ENCODE measurements at places on chromosomes 2 and 18. TPM values are rescaled to one million over a fixed set of nuclear protein-coding genes. Genes with fewer than 3 reads are reported as not detected.

DNA sequence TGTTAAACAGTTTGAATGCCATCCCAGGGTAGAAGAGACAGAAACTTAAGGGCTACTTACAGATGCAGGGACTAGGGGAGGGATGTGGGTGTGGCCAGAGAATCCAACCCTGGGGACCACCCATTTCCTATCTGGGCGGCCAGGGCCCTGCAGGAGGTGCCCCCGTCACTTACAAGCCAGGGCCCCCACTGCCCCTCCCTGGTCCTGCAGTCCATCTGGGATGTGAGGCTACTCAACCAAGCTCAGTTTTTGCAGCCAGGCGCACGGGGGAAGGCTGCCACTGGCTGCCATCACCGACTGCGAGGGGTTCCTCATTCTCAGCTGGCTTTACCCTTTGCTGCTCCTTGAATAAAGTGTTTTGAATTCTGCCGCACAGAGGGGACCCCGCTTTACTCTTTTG, 42.1 kb downstream of the RRM2 start:
- peaks cover 15% of the 10 kb centered on the region for H3K27me3 ChIP-seq
- no peak overlapping the region for H3K4me3 ChIP-seq
- no peaks in the 10 kb centered on the region for H3K36me3 ChIP-seq
- DNase-seq, result no peak
- H3K4me1 ChIP-seq, result peaks cover 26% of the 10 kb centered on the region

DNA sequence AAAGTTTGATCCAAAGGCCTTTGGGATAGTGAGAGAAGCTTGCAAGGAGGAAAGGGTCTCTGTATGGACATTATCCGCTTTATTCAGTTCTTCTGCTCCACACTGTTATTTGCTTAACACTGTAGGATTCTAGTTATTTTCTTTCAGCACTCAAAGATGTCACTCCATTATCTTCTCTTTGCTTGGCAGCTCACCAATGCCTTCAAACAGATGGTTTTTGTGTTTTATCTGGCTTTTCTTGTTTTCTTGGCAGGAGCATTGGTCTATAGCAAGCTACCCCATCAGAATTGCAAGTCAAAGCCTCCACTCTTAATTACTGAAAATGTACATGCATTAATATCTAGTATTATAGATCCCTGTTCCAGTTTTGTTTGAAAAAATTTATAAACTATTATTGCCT, 138.8 kb downstream of the EVA1A start:
- H3K27ac ChIP-seq, result no peak overlapping the region
- no peaks in the 10 kb centered on the region for H3K27me3 ChIP-seq
- H3K36me3 ChIP-seq, result no peaks in the 10 kb centered on the region
- H3K4me1 ChIP-seq, result no peaks in the 10 kb centered on the region

GRCh38 chr18:32048507-32049091, 30.0 kb downstream of the RNF125 start:
- H3K36me3 ChIP-seq, result no peaks in the 10 kb centered on the region
- H3K4me3 ChIP-seq, result no peak overlapping the region
- no peak for DNase-seq
- peaks cover 2% of the 10 kb centered on the region for H3K27me3 ChIP-seq

DNA sequence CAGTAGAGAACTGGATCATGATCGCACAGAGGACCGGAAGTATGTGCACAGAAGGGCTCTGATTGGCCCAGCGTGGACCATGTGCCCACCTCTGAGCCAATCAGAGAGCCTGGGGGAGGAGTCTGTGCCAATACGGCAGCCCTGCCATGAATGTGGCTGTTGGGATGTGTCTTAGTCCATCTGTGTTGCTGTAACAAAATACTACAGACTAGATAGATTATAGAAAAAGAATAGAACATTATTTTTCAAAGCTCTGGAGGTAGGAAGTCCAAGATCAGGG, 132.0 kb downstream of the NDUFA10 start:
- DNase-seq, result no peak
- H3K4me3 ChIP-seq, result no peak overlapping the region
- peaks cover 4% of the 10 kb centered on the region for H3K36me3 ChIP-seq
- H3K4me1 ChIP-seq, result peaks cover 12% of the 10 kb centered on the region

- no peak for DNase-seq
- H3K36me3 ChIP-seq, result no peaks in the 10 kb centered on the region
- H3K27me3 ChIP-seq, result no peaks in the 10 kb centered on the region
Observed at GRCh38 chr2:138726681-138727080, 53.5 kb downstream of the NXPH2 start.

GRCh38 chr18:3851159-3851558, 401.2 kb downstream of the TGIF1 start:
- H3K4me3 ChIP-seq, result no peak overlapping the region
- H3K36me3 ChIP-seq, result no peaks in the 10 kb centered on the region
- H3K4me1 ChIP-seq, result peaks cover 2% of the 10 kb centered on the region
- no peak overlapping the region for H3K27ac ChIP-seq
- DNase-seq, result no peak

GRCh38 chr18:45548614-45549013, 66.7 kb upstream of the SLC14A2 start:
- H3K36me3 ChIP-seq, result no peaks in the 10 kb centered on the region
- peaks cover 18% of the 10 kb centered on the region for H3K4me1 ChIP-seq
- no peaks in the 10 kb centered on the region for H3K27me3 ChIP-seq
- no peak overlapping the region for H3K27ac ChIP-seq
- no peak overlapping the region for H3K4me3 ChIP-seq

- no peak overlapping the region for H3K4me3 ChIP-seq
- DNase-seq, result no peak
- no peaks in the 10 kb centered on the region for H3K4me1 ChIP-seq
Observed at GRCh38 chr18:79195716-79196683, 126.8 kb downstream of the ATP9B start.

- no peaks in the 10 kb centered on the region for H3K36me3 ChIP-seq
- peaks cover 4% of the 10 kb centered on the region for H3K4me1 ChIP-seq
- DNase-seq, result no peak
- no peak overlapping the region for H3K27ac ChIP-seq
- no peak overlapping the region for H3K4me3 ChIP-seq
Observed at GRCh38 chr18:30103881-30104280, 938.7 kb downstream of the DSC3 start.

GRCh38 chr2:97966545-97967215, 29.1 kb downstream of the TMEM131 start:
- H3K27me3 ChIP-seq, result peaks cover 1% of the 10 kb centered on the region
- H3K27ac ChIP-seq, result no peak overlapping the region
- no peak for DNase-seq
- H3K4me1 ChIP-seq, result peaks cover 4% of the 10 kb centered on the region
- no peak overlapping the region for H3K4me3 ChIP-seq
- H3K36me3 ChIP-seq, result no peaks in the 10 kb centered on the region

- no peak for DNase-seq
- H3K4me3 ChIP-seq, result no peak overlapping the region
- no peaks in the 10 kb centered on the region for H3K27me3 ChIP-seq
- H3K36me3 ChIP-seq, result no peaks in the 10 kb centered on the region
- H3K4me1 ChIP-seq, result no peaks in the 10 kb centered on the region
Observed at GRCh38 chr2:146634230-146635097, 1210.4 kb upstream of the ACVR2A start.

GRCh38 chr2:178197791-178198190, 3.5 kb downstream of the OSBPL6 start:
- peaks cover 6% of the 10 kb centered on the region for H3K27me3 ChIP-seq
- no peak for DNase-seq
- no peak overlapping the region for H3K4me3 ChIP-seq
- H3K36me3 ChIP-seq, result no peaks in the 10 kb centered on the region
- peaks cover 4% of the 10 kb centered on the region for H3K4me1 ChIP-seq

DNA sequence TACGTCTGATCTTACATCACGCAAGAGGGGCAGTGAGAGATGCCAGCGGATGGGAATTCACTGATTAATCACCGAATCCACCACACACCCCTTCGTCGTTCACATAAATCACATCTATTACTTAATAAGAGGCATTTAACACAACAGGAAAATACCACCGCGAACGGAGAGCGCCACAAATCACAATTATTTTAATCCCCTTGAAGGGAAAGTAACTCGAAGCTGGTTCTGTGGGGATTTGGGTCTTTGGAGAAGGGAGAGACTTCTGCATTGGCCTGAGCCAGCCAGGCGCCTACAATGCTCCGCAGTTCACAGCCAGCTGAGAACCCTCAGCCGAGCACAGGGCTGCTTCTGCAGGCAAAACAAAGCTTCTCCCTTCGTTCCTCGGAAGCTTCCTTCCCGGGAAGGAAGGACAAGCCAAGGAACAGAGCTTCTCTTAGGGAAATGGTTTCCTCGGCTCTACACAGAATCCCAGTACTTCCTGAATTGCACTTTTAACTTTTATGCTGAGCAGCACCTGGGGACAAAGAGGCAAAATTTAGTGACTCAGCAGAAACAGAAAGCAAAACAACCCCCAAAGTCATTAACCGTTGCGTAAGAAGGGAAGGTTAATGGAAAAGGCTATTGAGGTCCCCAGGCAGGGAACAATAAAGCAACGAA, at the start of gene LRP1B:
Gene LRP1B (minus strand): TSS at position 7 of the 660 bp plus-strand sequence. CDS start 287 bp downstream, outside the sequence.
- peak; percentile 53 for DNase-seq
- no peaks in the 10 kb centered on the region for H3K36me3 ChIP-seq
- peak within 1 kb of the TSS; percentile 96 for H3K4me3 ChIP-seq
- H3K27ac ChIP-seq, result peak within 1 kb of the TSS; percentile 96
- H3K4me1 ChIP-seq, result peaks cover 32% of the 10 kb centered on the region

DNA sequence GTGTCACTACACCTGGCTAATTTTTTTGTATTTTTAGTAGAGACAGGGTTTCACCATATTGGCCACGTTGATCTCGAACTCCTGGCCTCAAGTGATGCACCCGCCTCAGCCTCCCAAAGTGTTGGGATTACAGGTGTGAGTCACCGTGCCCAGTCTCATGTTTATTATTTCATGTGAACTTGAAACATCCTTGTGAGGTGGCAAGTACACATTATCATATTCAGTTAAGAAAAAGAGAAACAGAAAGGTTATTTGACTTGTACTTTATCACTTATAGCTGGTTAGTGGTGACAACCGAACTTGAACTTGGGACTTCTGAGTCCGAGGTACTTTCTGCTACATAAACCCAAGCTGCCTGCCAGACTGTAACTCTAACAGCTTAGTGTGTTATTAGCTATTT, 24.4 kb downstream of the ABHD3 start:
- no peaks in the 10 kb centered on the region for H3K36me3 ChIP-seq
- H3K4me1 ChIP-seq, result no peaks in the 10 kb centered on the region
- no peaks in the 10 kb centered on the region for H3K27me3 ChIP-seq
- H3K4me3 ChIP-seq, result no peak overlapping the region
- no peak overlapping the region for H3K27ac ChIP-seq
- no peak for DNase-seq

GRCh38 chr18:45353530-45353929, 261.7 kb upstream of the SLC14A2 start:
- H3K27me3 ChIP-seq, result no peaks in the 10 kb centered on the region
- H3K36me3 ChIP-seq, result no peaks in the 10 kb centered on the region
- peaks cover 17% of the 10 kb centered on the region for H3K4me1 ChIP-seq
- H3K4me3 ChIP-seq, result no peak overlapping the region

DNA sequence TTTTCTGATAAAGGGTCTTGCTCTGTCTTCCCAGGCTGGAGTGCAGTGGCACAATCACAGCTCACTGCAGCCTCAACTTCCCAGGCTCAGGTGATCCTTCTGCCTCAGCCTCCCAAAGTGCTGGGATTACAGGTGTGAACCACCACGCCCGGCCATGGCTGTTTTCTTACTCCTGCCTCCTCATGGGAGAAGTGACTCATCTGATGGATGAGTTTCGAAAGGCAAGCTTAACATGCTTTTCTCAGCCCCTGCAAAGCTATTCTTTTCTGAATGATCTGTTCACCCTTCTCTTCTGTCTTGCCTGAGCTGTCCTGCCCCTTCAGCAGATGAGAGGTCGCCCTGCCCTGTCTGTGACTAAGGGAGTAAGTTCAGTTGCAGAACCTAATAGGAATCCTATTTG, 929 bp upstream of the CREG2 start:
- H3K4me3 ChIP-seq, result peak overlapping the region; percentile 47
- H3K27me3 ChIP-seq, result peaks cover 6% of the 10 kb centered on the region
- no peak overlapping the region for H3K27ac ChIP-seq

GDF7 gene
- total RNA-seq, result not detected

CFAP221 gene
- 0.34 TPM for total RNA-seq

SLC38A11 gene
- not detected for total RNA-seq

CEP192 gene
- total RNA-seq, result 20.1 TPM

LBH gene
- total RNA-seq, result 112 TPM

ARHGAP25 gene
- 1.4 TPM for total RNA-seq

UGT1A6 gene
- not detected for total RNA-seq

ZFP36L2 gene
- total RNA-seq, result 0.88 TPM

TET3 gene
- 92.4 TPM for total RNA-seq
